K562 (cell line): ENCODE measurements at places on chromosomes 1 and 21.
A peak's percentile ranks its signal among the peaks of the same experiment; 100 is the strongest.

- no peak for DNase-seq
These were observed 1338.7 kb upstream of the ADGRL2 start for GRCh38 chr1:80462006-80462405.

GRCh38 chr1:38586993-38587646 is 272.5 kb downstream of the RRAGC start:
- DNase-seq, result peak; percentile 77

- DNase-seq, result no peak
These were observed 12.5 kb downstream of the SDC3 start for GRCh38 chr1:30895944-30896660.

GRCh38 chr1:36352125-36352909 is 28.9 kb upstream of the EVA1B start:
- DNase-seq, result no peak

DNA sequence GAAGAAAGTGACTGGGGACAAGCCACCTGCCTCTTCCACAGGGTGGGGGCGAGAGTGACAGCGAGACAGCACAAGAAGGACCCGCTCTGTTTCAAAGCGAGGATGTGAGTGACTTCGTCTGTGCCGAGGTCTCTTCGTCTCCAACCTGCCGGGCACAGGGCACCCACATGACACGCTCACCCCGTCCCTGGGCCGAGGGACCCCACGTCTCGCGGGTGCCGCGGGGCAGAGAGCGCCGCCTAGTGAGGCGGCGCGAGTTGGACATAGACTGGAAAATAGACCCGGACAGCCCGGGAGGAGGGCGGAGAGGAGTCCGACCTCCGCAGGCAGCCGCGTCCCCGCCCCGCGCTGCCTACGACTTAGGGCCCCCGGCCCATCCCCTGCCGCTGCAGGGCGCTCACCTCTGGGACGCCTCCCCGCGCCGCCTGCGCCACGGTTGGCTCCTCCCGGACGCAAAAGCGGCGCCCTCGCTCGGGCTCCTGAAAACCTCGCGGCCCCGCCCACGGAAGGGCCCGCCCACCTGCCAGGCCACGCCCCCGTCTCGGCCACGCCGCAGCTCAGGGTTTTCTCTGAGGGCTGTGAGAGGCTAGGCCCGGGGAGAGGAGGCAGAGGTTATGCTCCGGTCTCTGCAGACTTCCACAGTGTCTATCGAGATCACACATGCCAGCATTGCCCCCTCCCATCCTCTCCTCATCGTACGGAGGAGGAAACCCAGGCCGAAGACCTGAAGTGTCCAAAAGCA is at the start of gene TLR5:
TSS of gene TLR5 (minus strand) at position 454 of the 742 bp plus-strand sequence. CDS start 30,217 bp downstream, outside the sequence.
- DNase-seq, result peak; percentile 95

DNA sequence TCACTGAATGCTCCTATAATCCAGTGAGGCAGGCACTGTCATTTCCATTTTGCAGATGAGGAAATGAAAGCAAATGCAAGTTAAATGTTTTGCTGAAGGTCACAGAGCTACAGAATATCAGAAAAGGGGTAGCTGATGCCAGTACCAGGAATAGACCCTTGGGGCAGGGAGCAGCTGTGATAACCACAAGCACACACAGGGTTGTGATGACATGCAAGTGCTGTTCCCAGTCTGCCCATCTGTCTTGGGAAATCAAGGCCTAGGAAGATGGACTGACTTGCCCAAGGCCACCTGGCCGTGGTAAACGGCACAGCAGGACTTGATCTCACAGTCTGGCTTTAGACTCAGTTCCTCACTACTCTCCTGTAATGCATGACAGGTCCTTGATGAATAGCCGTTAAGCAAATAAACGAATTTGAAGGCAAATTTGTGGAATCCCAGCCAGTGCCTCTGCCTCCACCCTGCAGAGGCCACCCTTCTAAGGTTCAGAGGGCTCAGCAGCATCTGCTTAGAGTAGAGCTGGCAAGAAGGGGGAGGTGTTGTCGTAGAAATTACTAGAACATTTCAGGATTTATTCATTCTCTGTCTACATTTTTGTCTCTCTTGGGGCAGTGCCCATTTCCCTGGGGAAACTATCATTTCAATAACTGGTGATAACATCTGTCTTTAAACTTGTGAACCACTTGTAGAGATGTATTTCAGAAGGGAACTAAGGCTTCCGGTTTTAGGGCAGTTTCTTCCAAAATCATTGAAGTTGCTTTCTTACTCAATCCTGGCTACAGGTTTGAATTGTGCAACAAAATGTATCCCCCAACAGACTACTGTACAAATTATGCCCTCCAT is 53.2 kb upstream of the MRPS6 start:
- no peak for DNase-seq

DNA sequence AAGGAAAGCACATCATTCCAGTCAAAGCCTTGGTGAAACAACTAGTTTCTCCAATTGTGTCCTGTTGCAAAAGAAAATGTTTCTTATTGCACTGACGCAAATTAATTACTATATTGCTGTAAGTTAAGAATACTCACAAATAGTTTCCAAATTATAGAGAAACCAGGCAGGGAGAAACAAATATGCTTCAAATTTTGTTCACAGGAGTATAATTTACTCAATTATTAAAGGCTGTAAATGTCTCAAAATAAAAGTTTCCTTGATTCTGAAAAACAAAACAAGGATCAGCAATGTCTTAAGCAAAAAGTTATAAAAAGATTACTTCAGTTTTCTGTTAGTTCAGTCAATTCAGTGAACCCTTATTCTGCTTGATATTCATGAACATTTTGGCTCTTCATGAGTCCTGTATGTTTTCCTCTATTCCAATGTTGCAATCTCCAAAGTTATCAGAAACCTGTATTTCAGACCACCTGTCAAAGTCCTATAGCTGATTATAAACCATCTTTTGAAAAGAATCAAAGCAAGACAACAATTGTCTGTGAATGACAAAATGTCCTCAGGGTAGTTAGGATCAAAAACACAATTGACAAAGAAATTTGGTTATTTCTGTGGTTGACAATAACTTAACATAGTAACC is 11.7 kb upstream of the SYPL2 start:
- no peak for DNase-seq

DNA sequence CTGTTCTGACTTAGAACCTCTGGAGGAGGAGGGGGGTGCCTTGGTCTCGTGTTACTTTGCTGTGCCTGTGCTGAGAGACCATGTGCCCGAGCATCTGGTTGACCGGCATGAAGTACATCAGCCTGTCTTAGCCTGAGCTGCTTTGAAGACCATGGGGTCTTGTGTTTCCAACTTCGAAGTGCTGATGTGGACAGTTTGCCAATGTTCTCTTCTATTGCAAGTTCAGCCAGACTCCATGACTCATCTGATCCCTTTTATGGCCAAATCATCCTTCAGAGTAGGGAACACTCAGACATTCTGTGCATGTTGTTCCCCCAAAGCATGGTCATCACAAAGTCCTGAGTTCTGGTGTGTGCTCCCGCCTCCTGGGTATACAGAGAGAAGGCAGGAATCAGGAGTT is 6.0 kb upstream of the PLA2G2C start:
- DNase-seq, result no peak

GRCh38 chr1:157523774-157524493 is 28.4 kb downstream of the FCRL5 start:
- DNase-seq, result no peak

DNA sequence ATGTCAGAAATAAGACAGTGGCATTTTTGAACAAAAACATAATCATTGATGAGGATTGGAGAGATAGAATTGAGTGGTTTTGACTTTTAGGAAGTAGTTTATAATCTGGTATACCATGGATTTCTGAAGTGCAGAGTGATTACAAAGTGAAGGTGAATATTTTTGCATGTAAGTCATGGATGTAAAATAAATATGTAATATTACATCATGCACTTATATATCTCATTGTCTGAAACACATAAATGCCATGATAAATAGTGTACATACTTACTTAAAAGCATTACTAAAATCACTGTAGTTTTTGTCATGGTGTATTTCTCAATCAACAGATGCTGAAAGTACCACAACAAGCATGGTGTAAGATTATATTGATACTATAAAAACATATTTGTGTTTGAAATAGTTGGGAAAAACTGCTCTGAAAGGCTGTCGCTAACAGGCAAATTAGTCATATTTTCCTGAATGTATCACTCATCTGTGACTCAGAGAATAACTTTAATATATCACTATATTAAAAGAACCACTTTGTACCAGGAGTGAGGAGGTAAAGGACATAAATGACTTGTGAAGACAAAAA is 24.8 kb upstream of the RGS18 start:
- no peak for DNase-seq

DNA sequence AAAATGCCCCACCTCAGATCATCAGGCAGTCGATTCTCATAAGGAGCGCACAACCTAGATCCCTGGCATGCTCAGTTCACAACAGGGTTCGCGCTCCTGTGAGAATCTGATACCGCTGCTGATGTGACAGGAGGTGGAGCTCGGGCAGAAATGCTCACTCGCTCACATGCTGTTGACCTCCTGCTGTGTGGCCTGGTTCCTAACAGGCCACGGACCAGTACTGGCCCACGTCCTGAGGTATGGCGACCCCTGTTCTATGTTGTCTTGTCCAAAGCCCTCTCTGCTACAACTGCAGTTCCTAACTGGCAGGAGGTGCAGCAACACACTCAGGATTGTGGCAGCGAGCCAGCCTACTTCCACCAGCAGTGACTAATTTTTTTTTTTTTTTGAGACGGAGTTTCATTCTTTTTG is 70.6 kb downstream of the CLSTN1 start:
- DNase-seq, result no peak

DNA sequence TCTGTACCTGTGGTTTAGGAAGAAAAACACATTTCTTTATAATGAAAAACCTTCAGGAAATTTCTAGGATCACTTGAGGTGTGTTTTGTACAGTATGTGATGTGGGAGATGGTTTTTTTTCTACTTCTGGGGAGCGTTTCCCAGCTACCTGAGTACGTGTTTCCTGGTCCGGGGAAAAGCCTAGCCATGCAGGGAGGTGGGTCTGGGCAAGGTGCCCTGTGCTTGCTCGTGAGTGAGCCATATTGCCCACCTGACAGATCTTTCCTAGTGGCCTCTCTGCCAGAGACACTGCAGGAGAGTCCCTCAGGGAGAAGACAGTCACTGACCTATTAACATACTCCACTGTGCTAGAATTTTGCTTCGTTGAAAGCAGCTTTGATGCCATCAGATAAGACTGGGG is 41.3 kb downstream of the TRPM2 start:
- no peak for DNase-seq

- no peak for DNase-seq
These were observed 11.6 kb upstream of the DNAJC6 start for GRCh38 chr1:65297706-65298105.

GRCh38 chr1:15849775-15850324 is 2.3 kb downstream of the SPEN start:
- DNase-seq, result peak; percentile 92

- DNase-seq, result peak; percentile 36
These were observed 35.9 kb downstream of the SLC19A1 start for GRCh38 chr21:45506241-45506817.

- DNase-seq, result no peak
These were observed 83.4 kb downstream of the ASH1L start for GRCh38 chr1:155479205-155479604.

DNA sequence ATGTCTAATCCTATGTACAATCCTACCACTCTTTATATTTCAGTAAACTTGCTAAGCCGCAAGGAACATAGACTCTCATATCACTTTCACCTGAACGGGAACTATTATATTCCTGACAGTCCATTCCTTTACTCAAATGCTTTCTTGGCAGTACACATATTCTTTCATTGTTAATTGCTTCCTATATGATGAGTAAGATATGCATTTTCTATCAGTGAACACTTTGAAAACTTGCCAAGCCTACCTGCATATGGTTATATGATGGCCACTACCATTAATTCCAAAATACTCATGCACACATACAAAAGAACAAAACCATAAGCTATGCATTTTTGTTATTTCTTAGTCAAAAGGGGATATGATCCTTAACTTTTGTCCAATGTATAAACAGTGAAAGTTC is 341.5 kb downstream of the VAV3 start:
- no peak for DNase-seq

DNA sequence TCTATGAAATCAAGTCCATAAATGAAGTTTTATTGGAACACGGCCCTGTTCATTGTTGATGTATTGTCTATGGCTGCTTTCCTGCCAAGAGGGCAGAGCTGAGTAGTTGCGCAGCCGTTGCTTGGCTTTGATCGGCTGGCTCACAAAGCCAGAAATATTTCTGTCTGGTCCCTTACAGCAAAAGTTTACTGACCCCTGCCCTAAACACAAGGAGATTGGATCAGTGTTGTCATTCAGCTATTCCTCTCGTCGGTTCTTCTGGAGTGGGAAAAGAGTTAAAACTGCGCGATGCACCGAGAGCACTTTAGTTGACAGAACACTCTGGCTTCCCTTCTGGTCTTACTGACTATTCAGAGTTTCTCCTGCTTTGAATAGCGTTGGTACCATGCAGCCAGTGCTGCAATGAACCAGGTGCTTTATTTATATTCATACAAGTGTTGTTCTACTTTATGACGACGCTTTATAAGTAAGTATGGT is 868 bp downstream of the ZBTB40 start:
- no peak for DNase-seq
